ENCODE measurements at places on chromosomes 1 and 21.
A peak's percentile ranks its signal among the peaks of the same experiment; 100 is the strongest.

DNA sequence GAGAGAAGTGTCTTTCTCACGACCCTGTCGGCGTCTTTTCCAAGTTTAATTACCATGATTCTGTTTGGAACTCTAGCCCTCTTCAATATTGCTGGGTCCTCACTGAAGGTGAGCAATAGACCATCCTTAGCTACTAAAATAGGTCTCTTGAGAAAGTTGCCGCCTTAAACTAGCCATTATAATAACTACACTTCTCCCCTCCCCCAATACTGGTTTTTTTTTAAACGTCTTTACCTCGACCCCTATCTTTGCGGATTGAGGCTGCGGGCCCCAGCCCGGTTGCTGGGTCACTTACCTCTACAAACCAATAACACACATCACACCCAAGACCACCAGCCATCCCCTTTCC, 672 bp downstream of the ENSA start:
- DNase-seq = no peak

DNA sequence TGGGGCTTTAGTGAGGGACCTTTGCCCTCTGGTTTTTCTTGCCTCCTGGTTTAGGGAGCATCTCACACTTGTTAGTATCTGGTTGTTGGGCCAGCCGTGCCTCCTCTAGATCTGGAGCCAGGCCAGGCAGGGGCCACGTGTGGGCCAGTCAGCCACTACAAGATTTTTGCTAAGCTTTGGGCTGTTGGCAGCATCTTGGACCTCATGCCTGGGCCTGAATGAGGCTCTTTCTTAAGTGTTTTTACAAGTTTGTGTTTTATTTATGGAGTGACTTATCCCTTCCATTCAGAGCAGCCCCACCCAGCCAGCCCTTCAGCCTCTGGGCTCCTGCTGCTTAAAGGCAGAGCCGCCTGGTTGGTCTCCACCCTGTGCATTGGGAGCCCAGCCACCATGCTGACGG, 1.6 kb upstream of the SH3BGRL3 start:
- DNase-seq = peak; percentile 95

DNA sequence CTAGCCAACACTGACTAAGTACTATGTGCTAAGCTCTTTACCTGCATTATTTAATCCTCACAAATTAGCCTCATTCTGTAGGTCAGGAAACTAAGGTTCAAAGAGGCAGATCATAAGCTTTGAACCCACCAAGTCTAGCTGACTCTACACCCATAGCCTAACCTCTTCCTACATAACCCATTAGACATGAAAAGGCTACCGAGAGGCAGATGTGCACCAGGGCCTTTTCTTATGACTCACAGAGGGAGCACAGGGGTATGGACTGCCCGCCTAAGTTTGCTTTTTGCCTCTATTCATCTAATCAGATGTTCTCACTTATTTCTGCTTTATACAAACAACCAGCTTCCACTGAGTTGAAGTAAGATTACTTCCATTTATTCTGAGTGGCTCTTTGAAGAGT, 31.5 kb downstream of the LBR start:
- DNase-seq = no peak

- DNase-seq = no peak
Observed at GRCh38 chr1:242826701-242827336, 302.3 kb upstream of the PLD5 start.

GRCh38 chr1:9182784-9183257, 51.8 kb upstream of the H6PD start:
- no peak for DNase-seq

DNA sequence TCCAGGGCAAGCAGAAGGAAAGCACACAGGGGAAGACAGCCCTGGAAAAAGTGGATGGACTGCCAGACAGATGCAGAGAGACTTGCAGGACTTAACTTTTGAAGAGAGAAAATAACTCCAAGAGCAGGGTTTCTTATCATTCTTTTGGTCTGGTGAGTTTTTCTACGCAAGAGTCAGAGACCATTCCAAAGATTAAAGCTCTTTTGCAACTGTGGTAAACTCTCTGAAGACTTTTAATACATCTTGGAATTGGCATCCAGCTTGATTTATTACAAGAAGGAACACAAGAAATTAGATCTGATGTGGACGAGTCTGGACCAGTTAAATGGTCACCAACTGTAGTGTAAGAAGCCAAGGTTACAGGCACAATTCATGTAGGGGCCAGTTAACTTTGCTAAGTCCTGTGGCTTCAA, 153.4 kb downstream of the SIPA1L2 start:
- DNase-seq = peak; percentile 52

DNA sequence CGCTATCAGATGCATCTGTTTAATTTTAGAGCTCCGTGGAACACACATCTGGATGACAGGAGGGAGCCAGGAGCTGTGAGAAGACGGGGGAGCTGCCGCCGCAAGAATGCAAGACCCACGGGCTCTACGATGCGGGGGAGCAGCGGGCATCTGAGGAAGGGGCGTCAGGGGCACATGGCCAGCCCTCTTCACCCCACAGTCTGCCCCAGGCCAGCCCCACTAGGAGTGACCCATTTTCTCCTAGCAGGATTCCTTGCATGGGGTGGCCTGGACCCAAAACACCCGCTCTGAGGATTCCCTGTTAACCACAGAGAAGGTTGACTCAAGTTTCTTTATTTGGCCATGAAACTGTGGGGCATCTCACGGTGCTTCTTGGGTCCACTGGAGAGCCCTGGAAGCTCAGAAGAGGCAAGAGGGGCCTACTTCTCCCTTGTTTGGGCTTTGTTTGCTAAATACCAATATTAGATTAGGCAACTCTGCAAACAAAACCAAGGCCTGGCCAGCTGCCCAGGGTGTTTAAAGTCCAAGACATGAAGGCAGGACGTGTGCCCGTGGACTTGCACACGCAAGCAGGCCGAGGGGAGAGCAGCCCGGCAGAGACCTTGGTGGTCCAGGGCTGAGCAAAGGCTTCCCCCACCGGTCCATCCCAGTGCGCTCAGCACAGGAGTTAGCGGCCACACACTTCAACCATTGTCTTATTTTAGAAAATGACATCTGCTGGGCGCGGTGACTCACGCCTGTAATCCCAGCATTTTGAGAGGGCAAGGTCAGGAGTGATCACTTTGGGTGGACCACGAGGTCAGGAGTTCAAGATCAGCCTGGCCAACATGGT, 89.8 kb downstream of the DHRS3 start:
- DNase-seq = peak; percentile 44

- no peak for DNase-seq
Observed at GRCh38 chr1:230504310-230504709, 78.2 kb upstream of the PGBD5 start.

DNA sequence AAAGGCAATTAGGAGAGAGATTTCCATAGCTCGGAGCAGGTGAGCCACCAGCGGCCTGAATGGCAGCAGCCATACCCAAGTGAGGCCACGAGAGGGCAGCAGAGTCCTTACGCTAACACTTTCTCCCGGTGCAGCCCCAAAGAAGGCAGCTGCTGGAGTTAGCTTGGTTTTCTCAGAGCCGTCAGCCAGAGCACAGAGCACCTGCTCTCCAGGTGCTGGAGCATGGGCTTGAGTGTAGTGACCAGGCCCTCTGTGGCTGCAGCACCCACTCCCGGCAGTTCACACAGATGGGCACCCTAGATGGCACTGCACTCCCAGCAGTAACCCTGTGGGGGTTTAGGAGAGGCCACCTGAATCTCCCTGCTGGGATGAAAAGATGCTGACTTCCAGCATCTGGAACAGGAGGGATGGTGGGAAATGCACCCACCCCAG, 45.8 kb downstream of the TMCC2 start:
- peak; percentile 64 for DNase-seq

DNA sequence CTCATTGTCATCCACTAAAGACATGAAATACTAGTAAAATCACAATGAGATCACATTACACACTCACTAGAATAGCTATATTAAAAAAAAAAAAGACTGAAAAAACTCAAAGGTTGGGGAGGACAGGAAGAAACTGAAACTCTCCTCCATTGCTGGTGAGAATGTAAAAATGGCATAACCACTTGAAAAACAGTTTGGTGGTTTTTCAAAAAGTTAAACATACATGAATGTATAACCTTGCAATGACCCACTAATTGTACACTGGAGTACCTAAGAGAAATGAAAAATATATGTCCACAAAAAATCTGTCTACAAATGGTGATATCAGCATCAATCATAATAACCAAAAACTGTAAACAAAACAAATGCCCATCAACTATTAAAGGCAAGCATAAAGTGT, 44.0 kb downstream of the NRIP1 start:
- no peak for DNase-seq

DNA sequence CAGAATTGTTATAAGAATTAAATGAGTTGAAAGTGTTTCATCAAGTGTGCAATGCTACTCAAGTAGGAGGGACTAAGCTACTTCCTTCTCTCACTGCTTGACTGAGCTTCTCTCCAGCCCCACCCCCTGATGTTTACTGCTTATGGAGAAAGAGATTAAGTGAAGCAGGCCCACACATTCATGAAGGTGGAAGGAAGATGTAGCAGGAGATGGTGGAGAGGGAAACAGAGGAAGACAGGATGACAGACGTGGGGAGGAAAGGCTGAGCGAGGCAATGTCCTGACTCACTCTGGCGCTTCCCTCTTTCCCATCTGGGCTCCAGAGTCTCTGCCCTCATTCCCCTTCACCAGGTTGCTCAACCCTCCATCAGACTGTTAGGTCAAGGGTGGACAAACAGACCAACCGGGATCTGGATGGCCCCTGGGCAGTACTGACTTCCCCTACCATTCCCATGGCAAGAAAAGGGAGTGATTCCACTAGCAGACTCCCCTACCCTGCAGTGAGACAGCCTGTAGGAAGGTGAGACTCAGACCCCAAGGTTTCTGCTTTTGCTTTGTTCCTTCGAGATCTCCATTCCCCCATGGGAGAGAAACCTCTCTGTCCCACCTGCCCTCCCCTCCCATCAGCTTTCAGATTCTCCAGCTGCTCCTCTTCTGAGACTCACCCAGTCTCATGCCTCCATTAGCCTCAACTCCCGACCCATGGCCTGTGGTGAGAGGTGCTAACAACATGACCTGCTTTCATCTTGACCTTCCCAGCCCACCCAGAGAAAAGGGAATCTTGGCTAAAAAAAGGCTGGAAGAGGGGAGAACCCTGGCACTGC, 3.1 kb upstream of the ARHGEF2 start:
- peak; percentile 66 for DNase-seq

GRCh38 chr1:192629612-192630011, 6.3 kb upstream of the RGS13 start:
- no peak for DNase-seq

DNA sequence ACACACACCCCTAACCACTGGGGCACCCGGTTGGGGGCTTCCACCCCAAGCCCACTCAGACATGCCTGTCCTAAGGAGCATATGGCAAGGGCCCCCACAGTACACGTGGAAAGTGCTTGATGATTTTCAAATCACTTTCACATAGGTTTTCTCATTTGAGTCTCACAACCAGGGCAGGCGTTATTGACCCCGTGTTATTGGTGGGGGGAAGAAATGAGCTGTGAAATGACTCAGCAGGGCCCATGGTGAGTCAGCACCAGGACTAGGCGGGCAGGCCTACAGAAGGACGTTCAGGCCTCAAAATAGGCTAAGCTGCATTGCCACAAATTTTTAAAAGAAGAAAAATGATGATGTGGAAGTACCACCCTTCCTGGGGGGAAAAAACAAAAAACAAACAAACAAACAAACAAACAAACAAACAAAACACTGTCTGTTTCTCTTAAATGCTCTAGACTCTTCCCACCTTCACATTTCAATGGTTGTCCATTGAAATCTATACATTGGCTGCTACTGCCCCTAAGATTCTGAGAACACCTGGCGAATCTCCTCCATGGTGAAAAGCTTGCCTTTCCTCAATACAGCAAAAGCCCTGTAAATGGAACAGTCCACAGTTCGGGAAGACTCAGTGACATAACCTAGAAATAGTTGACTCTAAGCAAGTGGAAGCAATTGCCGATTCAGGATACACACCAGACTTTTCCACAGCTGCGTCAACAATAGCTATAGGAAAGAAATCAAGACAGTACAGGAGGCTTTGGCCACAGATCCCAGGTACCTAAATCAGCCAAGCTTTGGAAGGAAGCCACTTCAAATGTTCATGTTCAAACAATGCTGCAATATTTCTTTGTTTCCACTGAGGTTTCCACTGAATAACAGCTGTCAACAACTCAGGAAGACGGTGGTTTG, 234.7 kb downstream of the TOMM20 start:
- DNase-seq = peak; percentile 85

DNA sequence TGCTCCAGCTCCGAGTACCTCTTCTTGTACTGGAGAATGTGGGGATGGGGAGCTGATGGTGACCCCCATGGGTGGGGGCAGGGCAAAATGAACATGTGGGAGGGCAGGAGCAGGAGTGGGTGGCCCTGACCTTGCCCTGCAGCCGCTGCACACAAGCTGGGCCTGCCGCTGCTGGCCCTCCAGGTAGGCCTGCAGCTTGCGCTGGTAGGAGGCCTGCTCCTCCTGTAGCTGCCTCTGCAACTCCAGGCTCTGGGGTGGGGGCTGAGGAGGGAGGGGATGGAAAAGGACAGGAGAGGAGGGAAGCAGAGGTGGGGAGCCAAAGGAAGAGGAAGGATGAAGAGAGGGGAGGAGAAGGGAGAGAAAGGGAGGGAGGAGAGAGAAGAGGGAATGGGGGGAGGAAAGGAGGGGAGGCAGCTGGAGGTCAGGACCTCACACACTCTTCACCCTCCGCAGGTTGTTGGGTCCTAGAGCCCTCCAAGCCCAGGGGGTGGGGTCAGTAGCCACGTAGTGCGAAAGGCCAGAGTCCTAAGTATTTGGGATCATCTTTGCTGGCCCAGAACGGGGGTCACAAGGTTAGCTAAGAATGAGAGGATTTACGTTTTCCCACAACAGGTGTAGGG, 22.9 kb downstream of the RNU1-1 start:
- no peak for DNase-seq

DNA sequence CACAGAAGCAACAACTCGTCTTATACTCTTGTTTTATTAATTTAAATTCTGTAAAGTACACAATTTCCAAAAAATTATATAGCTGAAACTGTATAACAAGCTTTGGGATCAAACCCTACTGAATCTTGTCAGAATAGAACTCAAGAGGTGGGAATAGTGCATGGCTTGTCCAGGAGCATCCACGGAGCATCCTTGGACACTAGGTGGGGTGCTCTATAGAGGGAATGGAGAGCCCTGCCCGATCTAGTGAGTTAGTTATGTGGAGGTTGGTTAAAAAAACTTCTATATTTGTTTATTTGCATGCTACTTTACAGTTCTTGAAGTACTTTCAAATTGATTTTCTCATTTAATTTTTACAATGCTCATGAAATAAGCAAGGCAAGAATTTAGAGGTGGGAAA, 28.3 kb downstream of the ROR1 start:
- DNase-seq = no peak

- DNase-seq = peak; percentile 97
Observed at GRCh38 chr1:152954436-152954835, 7.4 kb downstream of the SPRR5 start.

GRCh38 chr1:150696162-150696561, 792 bp downstream of the GOLPH3L start:
- DNase-seq = peak; percentile 43

All from bronchial epithelial cell (primary cell).